ENCODE measurements at places on chromosomes 2 and 18. TPM values are rescaled to one million over a fixed set of nuclear protein-coding genes. Genes with fewer than 3 reads are reported as not detected.

- no peak overlapping the region for H3K27ac ChIP-seq
- DNase-seq: no peak
- peaks cover 27% of the 10 kb centered on the region for H3K4me1 ChIP-seq
- no peak overlapping the region for H3K4me3 ChIP-seq
- no peaks in the 10 kb centered on the region for H3K27me3 ChIP-seq
Measured at GRCh38 chr18:21454725-21455124, 145.8 kb downstream of the ESCO1 start.

Gene CNDP1
- 0.48 TPM for total RNA-seq

GRCh38 chr2:131543385-131543891, 15.8 kb downstream of the CCDC74A start:
- peaks cover 18% of the 10 kb centered on the region for H3K27me3 ChIP-seq
- no peaks in the 10 kb centered on the region for H3K36me3 ChIP-seq
- H3K4me1 ChIP-seq: no peaks in the 10 kb centered on the region
- DNase-seq: no peak

Gene MYO3B
- total RNA-seq: 1.2 TPM

- no peak overlapping the region for H3K27ac ChIP-seq
- no peaks in the 10 kb centered on the region for H3K36me3 ChIP-seq
- no peak overlapping the region for H3K4me3 ChIP-seq
Measured at GRCh38 chr2:60294901-60295635, 258.4 kb downstream of the BCL11A start.

- H3K27me3 ChIP-seq: no peaks in the 10 kb centered on the region
- no peak overlapping the region for H3K27ac ChIP-seq
- H3K4me3 ChIP-seq: no peak overlapping the region
- peaks cover 15% of the 10 kb centered on the region for H3K4me1 ChIP-seq
Measured at GRCh38 chr2:29206941-29207340, 91.7 kb downstream of the CLIP4 start.

Gene ACADL
- total RNA-seq: 2.1 TPM

DNA sequence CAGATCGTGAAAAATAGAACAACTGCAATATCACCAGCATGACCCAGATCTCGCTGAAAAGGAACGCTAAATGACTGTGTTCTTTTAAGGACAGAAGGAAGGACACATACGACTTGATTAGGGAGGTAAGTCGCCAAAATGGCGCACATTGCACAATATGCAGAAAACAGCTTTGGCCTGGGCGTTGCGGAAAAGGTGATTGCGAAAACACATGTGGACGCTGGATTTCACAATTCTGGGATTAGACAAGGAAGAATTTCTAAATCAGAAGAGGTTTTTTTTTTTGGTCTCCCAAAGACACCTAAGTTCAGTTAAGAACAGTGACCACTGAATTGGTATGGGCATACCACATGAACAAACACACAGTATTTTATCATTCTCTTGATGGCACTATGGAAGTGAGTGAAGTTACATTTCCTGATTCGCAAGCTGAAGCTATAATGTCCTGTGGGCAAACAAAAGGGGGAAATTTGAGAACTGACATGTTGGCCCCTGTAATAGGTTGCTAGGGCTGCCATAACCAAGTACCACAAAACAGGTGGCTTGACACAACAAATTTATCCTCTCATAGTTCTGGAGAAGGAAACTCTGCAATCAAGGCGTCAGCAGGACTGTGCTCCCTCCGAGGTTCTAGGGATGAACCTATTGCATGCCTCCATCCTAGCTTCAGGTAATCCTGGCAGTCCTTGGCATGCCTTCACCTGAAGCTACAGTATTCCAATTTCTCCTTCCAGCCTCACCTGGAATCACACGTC, 25.8 kb upstream of the ERICH2 start:
- H3K4me1 ChIP-seq: no peaks in the 10 kb centered on the region
- H3K27ac ChIP-seq: no peak overlapping the region
- DNase-seq: no peak
- H3K4me3 ChIP-seq: no peak overlapping the region
- H3K27me3 ChIP-seq: peaks cover 9% of the 10 kb centered on the region
- no peaks in the 10 kb centered on the region for H3K36me3 ChIP-seq

- peak overlapping the region; percentile 57 for H3K4me3 ChIP-seq
- peaks cover 21% of the 10 kb centered on the region for H3K4me1 ChIP-seq
- H3K27ac ChIP-seq: peak overlapping the region; percentile 48
- H3K27me3 ChIP-seq: no peaks in the 10 kb centered on the region
Measured at GRCh38 chr2:6828299-6828584, 37.5 kb downstream of the CMPK2 start.

DNA sequence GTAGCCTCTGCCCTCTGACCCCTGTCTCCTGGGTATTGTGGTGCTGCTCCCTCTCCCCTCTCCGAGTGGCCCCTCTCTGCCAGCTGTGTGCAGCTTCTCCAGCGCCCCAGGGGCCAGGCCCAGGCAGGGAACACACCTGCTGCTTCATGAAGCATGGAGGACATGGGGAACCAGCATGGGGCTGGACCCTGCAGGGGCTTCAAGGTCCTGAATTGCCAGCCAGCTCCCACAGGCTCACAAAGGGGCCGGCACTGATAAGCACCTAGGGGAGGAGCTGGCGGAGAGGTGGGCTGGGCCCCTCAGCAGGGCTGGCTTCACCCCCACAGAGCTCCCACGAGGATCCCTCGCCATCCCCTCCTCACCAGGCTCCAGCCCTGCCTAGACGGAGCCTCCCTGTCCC, 77.4 kb upstream of the GPC1 start:
- H3K4me3 ChIP-seq: no peak overlapping the region
- no peak for DNase-seq
- H3K27ac ChIP-seq: no peak overlapping the region
- H3K4me1 ChIP-seq: no peaks in the 10 kb centered on the region
- no peaks in the 10 kb centered on the region for H3K36me3 ChIP-seq

Gene LONRF2
- 8.9 TPM for total RNA-seq

- DNase-seq: no peak
- H3K27ac ChIP-seq: no peak overlapping the region
Measured at GRCh38 chr18:50814395-50814794, 5.4 kb downstream of the MRO start.

DNA sequence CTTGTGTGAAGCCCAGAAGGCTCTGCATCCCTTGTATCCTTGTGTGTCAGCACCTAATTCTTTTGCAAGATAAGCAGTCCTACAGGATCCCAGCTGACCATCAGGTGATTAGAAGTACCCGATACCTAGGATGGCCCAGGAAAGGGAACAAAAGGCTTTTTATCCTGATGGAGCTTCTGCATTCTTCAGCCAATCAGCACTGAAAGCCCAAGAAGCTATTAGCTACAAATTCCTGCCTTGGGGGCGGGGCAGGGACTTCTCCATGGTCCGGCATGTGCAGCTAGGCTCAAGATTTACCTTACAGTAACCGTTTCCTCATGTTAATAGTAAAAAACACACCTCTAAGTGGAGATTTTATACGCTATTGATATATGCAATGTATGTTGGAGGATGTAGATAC, 264.6 kb upstream of the THUMPD2 start:
- H3K4me3 ChIP-seq: no peak overlapping the region
- no peak for DNase-seq
- H3K27ac ChIP-seq: no peak overlapping the region
- peaks cover 13% of the 10 kb centered on the region for H3K27me3 ChIP-seq
- peaks cover under 1% of the 10 kb centered on the region for H3K4me1 ChIP-seq

Gene GALR1
- total RNA-seq: 0.07 TPM

Gene EML6
- total RNA-seq: 8.1 TPM
